Psoas muscle (tissue), 8 donors: ENCODE measurements at places on chromosomes 16 and 17.

DNA sequence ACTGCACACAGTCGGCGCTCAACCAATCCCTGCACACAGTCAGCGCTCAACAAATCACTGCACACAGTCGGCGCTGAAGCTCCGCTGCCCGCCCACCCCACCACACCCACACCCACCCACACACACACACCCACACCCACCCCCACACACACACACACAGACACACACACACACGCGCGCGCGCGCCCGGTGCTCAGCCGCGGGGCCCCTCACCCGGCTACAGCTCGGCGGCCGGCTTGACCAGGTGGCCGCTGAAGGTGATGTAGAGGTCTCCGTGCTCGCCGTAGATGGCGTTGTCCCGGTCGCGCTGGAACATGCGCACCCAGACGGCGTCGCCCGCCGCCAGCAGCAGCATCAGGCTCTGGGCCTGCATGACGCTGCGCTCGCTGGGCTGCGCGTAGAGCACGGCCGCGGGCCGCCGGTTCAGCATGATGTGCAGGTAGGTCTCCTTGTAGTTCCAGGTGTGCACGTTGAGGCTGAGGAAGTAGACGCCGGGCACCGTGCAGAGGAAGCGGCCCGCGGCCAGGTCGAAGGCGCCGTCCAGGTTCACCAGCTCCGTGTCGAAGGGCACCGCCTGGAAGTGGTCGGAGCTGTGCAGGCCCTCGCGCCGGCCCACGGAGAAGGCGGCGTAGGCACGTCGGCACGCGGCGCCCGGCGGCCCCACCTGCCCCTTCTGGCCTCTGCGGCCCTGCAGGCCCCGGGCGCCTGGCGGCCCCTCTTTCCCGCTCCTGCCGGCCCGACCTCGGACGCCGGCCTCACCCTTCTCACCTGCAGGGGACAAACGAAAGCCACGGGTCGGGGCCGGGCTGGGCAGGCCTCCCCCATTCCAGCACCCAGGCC lies 2.5 kb downstream of the C1QTNF8 start:
- no peak for DNase-seq

GRCh38 chr16:1309888-1310831 lies 724 bp downstream of the UBE2I start:
- DNase-seq = peak; percentile 78

- DNase-seq = peak; percentile 86
Observed at GRCh38 chr17:44533533-44534246, 23.6 kb upstream of the FZD2 start.

DNA sequence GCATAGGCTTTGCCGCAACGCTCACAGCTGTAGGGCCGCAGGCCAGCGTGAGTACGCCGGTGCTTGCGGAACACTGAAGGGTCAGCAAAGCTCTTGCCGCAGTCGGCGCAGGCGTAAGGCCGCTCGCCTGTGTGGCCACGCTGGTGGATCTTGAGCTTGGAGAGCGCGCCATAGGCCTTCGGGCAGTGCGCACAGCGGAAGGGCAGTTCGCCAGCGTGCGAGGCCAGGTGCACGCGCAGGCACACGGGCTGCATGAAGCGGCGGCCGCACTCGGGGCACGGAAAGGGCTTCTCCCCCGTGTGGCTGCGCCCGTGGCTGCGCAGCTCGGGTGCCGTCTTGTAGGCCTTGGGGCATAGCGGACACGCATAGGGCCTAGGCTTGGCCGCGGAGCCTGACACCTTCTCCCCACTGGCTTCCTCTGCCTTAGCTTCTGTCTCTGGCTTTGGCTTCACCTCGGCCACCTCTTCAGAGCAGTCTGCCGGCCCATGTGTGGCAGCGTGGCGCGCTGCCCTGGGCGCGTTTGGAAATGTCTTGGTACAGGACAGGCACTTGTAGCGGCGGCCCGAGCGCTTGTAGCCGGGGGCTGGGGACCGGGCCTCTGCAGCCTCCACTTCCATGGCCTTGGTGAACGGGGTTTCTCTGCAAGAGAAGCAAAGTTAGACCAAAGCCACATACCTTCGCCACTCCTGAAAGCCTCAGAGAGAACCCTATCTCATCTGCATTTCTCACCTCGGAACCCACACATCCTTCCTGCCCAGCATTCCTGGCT lies 10.0 kb downstream of the ZNF668 start:
- no peak for DNase-seq

GRCh38 chr16:83420206-83420760 lies 387.5 kb upstream of the HSBP1 start:
- DNase-seq = no peak

- DNase-seq = no peak
Observed at GRCh38 chr17:14545156-14545906, 244.4 kb downstream of the HS3ST3B1 start.
